Fibroblast of upper back skin (primary cell): ENCODE measurements at places on chromosomes 4 and X.

GRCh38 chrX:78315745-78316144 is 11.7 kb downstream of the CYSLTR1 start:
- no peak for DNase-seq

DNA sequence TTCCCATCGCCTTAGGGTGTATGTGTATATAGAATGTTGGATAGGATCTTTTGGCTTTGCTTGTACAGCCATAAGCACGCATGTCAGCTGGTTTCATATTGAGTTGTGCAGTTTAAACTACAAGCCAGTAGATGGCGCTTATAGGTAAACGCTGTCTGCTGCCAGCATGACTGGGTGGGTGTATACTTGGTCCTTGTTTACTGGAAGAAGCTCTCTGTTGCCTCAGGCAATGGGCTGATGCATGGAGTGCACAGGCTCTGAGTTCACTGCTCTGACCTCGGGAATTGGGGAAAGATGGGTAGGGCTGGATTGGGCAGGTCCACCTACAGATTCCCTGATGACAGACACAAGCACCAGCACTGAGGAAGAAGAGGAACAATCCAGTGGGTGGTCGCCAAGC is 831.5 kb downstream of the STIM2 start:
- DNase-seq = peak; percentile 58

- no peak for DNase-seq
Measured at GRCh38 chr4:791898-792625, 33.9 kb downstream of the CPLX1 start.

DNA sequence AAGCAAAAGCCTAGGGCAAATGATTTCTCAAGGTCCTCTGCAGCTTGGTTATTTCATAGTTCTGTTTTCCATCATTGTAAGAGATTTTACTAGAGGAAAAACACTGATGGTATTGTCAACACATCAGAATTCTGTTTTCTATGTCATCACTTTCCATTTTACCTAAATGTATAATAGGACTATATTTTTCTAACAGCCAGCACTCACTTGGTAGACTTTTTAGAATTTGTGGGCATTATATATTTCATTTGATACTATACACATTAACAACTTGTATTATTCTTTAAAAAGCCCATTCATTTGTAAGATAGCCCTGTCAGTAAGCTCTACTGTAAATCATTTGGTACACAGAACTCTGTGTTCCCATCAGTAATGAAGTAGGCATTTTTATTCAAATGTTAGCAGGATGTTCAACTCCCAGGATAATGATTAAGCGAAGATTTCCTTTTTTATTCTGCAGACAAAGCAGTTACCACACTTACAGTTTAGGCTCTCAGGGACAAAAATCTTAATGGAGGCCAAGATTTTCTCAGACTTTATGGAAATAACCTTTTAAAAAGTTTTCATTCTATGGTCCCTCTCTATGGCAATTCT is 143.6 kb upstream of the TEX13C start:
- no peak for DNase-seq

DNA sequence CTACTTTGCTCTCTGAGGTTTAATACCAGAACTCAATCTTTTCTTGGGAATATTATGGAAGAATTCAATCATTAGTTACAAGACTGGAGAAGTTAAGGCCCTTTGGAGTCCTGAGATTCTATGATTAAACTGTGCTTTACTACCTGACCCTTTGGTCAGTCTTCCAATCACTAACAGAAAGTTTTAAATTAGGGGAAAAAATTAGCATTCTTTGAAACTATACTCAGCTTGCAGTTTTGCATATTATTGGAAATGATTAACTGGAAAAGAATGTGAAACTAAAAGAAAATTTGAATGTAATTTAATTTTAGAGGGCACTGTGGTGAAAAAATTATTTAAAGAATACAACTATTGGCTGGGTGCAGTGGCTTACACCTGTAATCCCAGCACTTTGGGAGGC is 18.7 kb upstream of the GPR34 start:
- no peak for DNase-seq

DNA sequence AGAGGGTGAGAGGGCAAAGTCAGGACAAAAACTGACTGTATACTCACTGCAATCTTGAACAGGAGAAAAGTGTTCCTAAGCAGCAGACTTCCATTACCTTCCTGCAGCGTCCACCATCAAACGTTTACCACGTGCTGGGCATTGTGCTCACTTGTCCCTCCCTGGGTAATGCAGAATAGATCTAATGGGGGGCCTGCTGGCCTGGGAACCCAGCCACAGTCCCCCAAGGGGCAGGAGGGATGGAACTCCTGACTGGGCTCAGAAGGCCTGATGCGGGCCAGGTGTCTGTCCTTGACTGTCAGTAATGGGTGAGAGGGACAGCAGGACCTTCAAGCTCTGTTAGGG is 37.6 kb upstream of the FAM156A start:
- no peak for DNase-seq

DNA sequence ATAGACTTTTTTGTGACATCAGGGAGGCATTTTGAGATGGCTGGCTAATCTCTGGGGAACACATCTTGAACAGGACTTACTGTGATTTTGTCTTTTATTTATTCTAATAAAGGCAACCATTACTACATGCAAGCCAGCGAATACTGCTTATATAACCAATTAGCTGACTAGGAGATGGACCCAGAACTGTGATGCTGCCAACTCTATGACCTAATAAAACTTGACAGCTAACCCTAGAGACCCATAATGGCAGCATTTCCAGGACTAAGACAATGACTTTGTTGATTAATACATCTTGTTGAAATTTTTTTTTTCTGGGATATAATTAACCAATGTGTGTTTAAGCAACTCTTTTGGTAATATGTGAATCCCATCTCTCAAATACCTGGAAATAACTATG is 584.6 kb downstream of the PRR32 start:
- DNase-seq = no peak

- no peak for DNase-seq
Measured at GRCh38 chr4:89042055-89042454, 14.9 kb downstream of the FAM13A start.

DNA sequence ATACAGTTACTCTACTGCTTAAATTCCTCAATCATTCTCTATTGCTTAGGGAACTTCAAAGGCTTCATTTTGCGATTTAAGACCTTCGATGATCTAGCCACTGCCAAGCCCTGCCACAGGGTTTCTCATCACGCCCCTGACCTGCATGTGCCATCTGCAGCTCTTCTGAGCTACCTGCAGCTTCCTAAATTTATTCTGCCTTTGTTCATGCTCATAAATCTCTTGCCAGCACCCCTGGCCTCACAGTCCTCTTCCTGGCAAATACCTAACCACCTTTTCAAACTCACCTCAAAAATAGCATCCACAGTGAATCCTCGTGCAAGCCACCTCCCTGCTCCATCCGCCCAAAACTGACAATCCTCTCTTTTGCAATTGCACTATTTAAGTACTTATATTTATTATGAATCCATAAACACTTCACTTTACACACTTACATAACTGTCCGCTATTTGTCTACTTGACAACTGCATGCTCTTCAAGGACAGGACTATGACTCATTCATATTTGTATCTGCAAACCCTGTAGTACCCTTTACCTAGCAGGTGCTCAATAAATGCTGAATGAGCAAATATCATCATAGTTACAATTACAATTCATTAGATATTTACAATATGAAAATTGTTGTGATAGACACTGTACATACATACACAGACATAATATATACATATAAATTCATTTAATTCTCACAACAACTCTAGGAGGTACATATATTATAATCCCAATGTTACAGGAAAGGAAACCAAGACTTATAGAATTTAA is 280.0 kb upstream of the RASGEF1B start:
- DNase-seq = no peak
